Astrocyte (in vitro differentiated cells and primary cell): ENCODE measurements at places on chromosomes 3 and 15. TPM values are rescaled to one million over a fixed set of nuclear protein-coding genes. Genes with fewer than 3 reads are reported as not detected.
A peak's percentile ranks its signal among the peaks of the same experiment; 100 is the strongest.

KBTBD13 gene
- total RNA-seq = not detected in 2 replicates

GPR27 gene
- 2.0 and 2.9 TPM in 2 replicates for total RNA-seq

SLC9A9 gene
- 1.5 and 4.0 TPM in 2 replicates for total RNA-seq

ANKRD63 gene
- total RNA-seq = not detected in 2 replicates

NRG4 gene
- total RNA-seq = 0.18 TPM in 1 of 2 replicates, not detected in the other

CYP11A1 gene
- total RNA-seq = 0.43 and 0.60 TPM in 2 replicates

CHRM5 gene
- total RNA-seq = 0.07 TPM in 1 of 2 replicates, not detected in the other

GRCh38 chr3:66004244-66004643 lies 34.5 kb downstream of the MAGI1 start:
- no peak for DNase-seq

GRCh38 chr15:66907826-66908743 lies 157.3 kb upstream of the SMAD3 start:
- DNase-seq = no peak

GRCh38 chr15:78021761-78022160 lies 55.8 kb downstream of the TBC1D2B start:
- DNase-seq = no peak

GRCh38 chr15:75149867-75150709 lies 51.6 kb upstream of the C15orf39 start:
- DNase-seq = peak; percentile 32

DNA sequence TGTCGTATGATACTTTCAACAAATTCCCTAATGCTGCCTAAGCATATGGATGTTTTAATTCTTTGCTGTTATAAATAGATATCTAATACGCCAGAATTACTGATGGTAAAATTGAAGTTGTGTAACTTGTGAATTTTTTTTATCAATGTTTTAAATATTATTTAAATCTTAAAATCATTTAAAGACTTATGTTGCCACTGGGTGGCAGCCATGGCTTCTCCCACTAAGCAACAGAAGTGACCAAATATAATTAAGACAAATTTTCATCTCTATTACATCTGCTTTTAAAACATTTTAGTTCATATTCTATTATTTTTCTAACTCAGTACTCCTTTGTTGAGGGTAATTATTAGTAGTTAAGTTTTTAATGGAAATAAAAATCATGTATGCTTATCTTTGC lies 8.1 kb upstream of the IL20RB start:
- DNase-seq = no peak

GRCh38 chr3:168858327-168858726 lies 762.6 kb upstream of the GOLIM4 start:
- no peak for DNase-seq

- DNase-seq = no peak
Observed at GRCh38 chr3:124574012-124574411, 156.2 kb upstream of the UMPS start.

- DNase-seq = peak; percentile 85
Observed at GRCh38 chr15:39404767-39405181, 176.1 kb upstream of the THBS1 start.

DNA sequence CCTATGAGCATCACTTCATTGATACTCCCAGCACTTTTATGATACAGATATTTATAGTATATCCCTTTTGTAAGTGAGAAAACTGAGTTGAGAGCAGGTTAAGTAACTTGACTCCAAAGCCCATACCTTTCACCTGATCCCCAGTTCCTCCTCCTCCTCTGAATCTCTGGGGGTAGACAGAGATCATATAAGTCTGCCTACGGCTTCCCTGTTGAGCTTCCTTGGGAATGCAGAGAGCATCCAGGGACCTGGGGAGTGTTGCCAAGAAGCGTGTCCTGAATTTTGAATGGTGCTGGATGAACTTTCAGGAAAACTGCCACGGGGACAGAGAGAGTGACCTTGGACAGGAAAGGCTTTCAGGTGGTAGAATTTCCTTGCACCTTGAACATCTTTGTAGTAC lies 268.5 kb downstream of the LRTM1 start:
- DNase-seq = no peak

GRCh38 chr3:52873433-52874159 lies 23.8 kb downstream of the STIMATE start:
- peak; percentile 87 for DNase-seq

DNA sequence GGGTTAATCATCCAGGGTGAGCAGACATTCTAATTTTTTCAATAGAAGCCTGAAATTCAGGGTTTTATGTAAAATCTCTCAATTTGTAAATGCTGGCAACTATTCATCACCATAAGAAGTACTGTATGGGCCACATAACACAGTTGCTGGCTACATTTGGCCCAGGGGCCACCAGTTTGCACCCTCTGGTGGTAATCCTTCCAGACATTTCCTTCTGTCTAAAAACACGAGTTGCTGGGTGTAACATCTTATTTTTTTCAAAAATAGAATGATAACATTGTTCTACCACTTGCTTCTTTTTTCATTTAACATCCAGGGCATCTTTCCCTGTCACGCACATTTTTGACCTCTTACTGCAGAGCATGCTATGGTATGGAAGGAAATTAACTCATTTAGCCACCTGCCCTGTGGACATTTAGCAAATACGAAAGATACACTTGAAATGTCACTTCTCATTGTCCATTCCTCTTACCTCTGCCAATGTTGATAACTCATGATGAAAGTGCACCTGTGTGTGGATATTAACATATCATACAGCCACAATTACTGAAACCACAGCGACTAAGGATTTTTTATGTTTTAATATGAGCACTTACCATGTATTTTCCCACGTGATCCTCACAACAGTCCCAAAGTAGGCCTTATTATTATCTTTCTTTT lies 117.5 kb upstream of the ARHGEF3 start:
- no peak for DNase-seq
